Thyroid gland (tissue), 4 donors: ENCODE measurements at places on chromosomes 7 and 10. TPM values are rescaled to one million over a fixed set of nuclear protein-coding genes. Genes with fewer than 3 reads are reported as not detected.

GRCh38 chr7:94042381-94042780 lies 38.2 kb upstream of the BET1 start:
- no peaks in the 10 kb centered on the region for H3K27me3 ChIP-seq
- H3K36me3 ChIP-seq = no peaks in the 10 kb centered on the region
- no peak overlapping the region for H3K4me3 ChIP-seq
- no peak for DNase-seq

GRCh38 chr7:17144322-17144721 lies 154.1 kb upstream of the AHR start:
- H3K27me3 ChIP-seq = no peaks in the 10 kb centered on the region
- no peaks in the 10 kb centered on the region for H3K36me3 ChIP-seq
- H3K4me3 ChIP-seq = no peak overlapping the region
- no peak overlapping the region for H3K27ac ChIP-seq
- H3K4me1 ChIP-seq = no peaks in the 10 kb centered on the region
- DNase-seq = no peak

TMEM254 gene
- total RNA-seq = 25.0 TPM

GRCh38 chr10:78319371-78319770 lies 285.7 kb downstream of the RPS24 start:
- H3K4me1 ChIP-seq = peaks cover 11% of the 10 kb centered on the region
- H3K36me3 ChIP-seq = no peaks in the 10 kb centered on the region
- no peak for DNase-seq
- H3K4me3 ChIP-seq = no peak overlapping the region
- H3K27me3 ChIP-seq = no peaks in the 10 kb centered on the region
- no peak overlapping the region for H3K27ac ChIP-seq

GRCh38 chr7:155983176-155983815 lies 171.0 kb upstream of the SHH start:
- no peak overlapping the region for H3K27ac ChIP-seq
- no peak overlapping the region for H3K4me3 ChIP-seq
- no peak for DNase-seq
- H3K4me1 ChIP-seq = no peaks in the 10 kb centered on the region

- no peak for DNase-seq
- H3K27ac ChIP-seq = no peak overlapping the region
- no peak overlapping the region for H3K4me3 ChIP-seq
Observed at GRCh38 chr7:150464962-150465361, 14.5 kb downstream of the GIMAP8 start.

- no peaks in the 10 kb centered on the region for H3K36me3 ChIP-seq
- H3K27me3 ChIP-seq = no peaks in the 10 kb centered on the region
- H3K4me1 ChIP-seq = no peaks in the 10 kb centered on the region
- H3K27ac ChIP-seq = no peak overlapping the region
- no peak for DNase-seq
Observed at GRCh38 chr7:87330316-87330715, 15.1 kb upstream of the CROT start.

- H3K4me1 ChIP-seq = peaks cover 12% of the 10 kb centered on the region
- H3K4me3 ChIP-seq = no peak overlapping the region
- no peaks in the 10 kb centered on the region for H3K27me3 ChIP-seq
- no peaks in the 10 kb centered on the region for H3K36me3 ChIP-seq
- no peak for DNase-seq
Observed at GRCh38 chr7:90629297-90629918, 33.3 kb downstream of the CDK14 start.

GRCh38 chr10:11331046-11331577 lies 280.3 kb downstream of the USP6NL start:
- no peak for DNase-seq
- H3K27ac ChIP-seq = no peak overlapping the region
- H3K27me3 ChIP-seq = no peaks in the 10 kb centered on the region
- H3K4me1 ChIP-seq = peaks cover 19% of the 10 kb centered on the region
- H3K36me3 ChIP-seq = no peaks in the 10 kb centered on the region
- no peak overlapping the region for H3K4me3 ChIP-seq

DNA sequence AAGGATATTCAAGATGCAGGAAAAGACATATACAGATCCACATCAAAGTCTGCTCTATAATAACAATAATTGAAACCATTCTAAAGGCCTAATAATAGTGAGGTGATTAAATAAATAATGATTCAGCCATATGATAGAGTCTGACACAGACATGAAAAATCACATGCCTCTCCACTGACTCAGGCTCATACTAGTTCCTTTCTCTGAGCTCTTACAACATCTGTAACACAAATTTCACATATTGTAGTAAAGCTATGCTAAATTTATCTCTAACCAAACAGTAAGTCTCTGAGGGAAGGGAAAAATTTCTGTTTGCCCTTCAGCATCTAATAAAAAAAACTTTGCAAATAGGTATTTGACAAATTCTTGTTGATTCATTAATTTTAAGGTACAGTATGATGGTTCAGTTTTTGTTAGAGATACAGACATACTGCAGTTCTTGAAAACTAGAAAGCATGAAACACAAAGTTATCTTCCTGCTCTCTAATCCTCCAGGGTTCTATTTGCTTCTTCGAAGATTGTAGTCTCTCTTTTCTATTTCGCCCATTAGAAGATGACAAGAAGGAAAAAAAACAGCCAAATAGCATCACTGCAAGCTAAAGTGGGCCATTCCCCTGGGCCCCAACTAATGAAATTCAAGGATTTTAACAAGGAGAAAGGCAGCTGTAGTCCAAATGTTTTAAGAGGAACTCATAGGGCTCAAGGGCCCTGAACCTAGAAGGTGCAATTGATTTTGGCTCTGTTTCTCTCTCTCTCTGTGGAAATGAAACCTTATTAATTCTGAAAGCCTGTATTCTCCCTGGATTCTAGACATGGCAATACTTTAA lies 53.9 kb downstream of the CUBN start:
- no peak overlapping the region for H3K27ac ChIP-seq
- no peaks in the 10 kb centered on the region for H3K36me3 ChIP-seq
- no peak for DNase-seq
- no peaks in the 10 kb centered on the region for H3K27me3 ChIP-seq

GRCh38 chr7:106592282-106593027 lies 68.5 kb downstream of the CCDC71L start:
- no peaks in the 10 kb centered on the region for H3K27me3 ChIP-seq
- no peak for DNase-seq
- no peak overlapping the region for H3K4me3 ChIP-seq
- H3K36me3 ChIP-seq = no peaks in the 10 kb centered on the region
- H3K27ac ChIP-seq = no peak overlapping the region

SHTN1 gene
- 43.6 TPM for total RNA-seq

GRCh38 chr10:70649526-70649925 lies 22.8 kb upstream of the ADAMTS14 start:
- H3K27me3 ChIP-seq = no peaks in the 10 kb centered on the region
- no peaks in the 10 kb centered on the region for H3K4me1 ChIP-seq
- no peak overlapping the region for H3K4me3 ChIP-seq
- no peak overlapping the region for H3K27ac ChIP-seq
- no peak for DNase-seq
- H3K36me3 ChIP-seq = no peaks in the 10 kb centered on the region

- no peak overlapping the region for H3K4me3 ChIP-seq
- H3K27ac ChIP-seq = no peak overlapping the region
- H3K36me3 ChIP-seq = no peaks in the 10 kb centered on the region
- H3K27me3 ChIP-seq = no peaks in the 10 kb centered on the region
- DNase-seq = no peak
Observed at GRCh38 chr10:26441491-26442214, 3.5 kb downstream of the APBB1IP start.

GPR22 gene
- total RNA-seq = not detected

DNA sequence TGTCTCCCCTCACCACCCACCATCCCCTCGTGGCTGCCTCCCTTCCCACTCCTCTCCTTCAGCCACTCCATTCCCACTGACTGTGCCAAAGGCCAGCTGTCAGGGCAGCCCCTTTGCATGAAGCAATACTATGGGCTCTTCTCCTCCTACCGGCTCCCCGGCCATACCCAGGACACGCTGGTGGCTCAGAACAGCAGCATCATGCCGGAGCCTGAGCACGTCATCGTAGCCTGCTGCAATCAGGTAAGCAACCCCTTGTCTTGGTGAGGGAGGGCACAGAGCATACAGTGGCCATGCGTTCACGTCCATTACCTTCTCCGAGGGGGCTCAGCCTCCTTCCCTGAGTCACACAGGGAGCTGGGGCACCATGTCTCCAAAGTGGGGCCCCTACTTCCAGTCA lies 11.6 kb downstream of the CHAT start:
- H3K27me3 ChIP-seq = no peaks in the 10 kb centered on the region
- no peak overlapping the region for H3K27ac ChIP-seq
- no peak overlapping the region for H3K4me3 ChIP-seq
- no peaks in the 10 kb centered on the region for H3K4me1 ChIP-seq
- DNase-seq = no peak

DNA sequence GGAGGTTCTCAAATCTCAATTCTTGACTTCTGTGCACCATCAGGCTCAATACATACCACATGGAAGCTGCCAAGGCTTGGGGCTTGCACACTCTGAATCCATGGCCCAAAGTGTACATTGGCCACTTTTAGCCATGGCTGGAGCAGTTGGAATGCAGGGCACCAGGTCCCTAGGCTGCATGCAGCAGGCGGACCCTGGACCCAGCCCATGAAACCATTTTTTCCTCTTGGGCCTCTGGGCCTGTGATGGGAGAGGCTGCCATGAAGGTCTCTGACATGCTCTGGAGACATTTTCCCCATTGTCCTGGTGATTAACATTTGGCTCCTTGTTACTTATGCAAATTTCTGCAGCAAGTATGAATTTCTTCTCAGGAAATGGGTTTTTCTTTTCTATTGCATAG lies 19.0 kb upstream of the ARMC3 start:
- no peaks in the 10 kb centered on the region for H3K4me1 ChIP-seq
- no peaks in the 10 kb centered on the region for H3K36me3 ChIP-seq
- H3K27ac ChIP-seq = no peak overlapping the region

PALD1 gene
- 28.2 TPM for total RNA-seq

DNA sequence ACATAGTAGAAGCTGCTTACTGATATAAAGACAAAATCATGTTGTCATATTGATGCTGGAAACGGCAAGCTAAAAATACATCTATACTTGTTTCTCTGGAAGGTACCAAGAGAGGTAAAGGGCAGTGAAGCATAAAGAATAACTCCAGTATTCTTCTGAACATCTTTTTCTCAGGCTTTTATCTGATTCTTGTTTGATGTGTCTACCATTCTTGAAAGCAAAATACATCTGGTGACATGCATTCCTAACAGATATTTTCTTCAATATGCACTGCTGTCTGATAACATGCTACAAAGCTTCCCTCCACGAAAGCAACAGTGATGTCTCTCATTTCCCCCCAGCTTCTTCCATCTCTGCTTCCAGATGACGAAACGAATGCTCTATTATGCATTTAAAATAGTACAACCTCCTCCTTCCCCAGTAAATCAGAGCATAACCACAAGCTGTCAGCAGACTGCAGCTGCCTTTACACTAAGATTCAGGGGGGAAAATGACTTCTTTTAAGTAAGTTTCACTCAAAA lies 100.8 kb downstream of the ARHGAP21 start:
- no peak for DNase-seq
- H3K4me3 ChIP-seq = no peak overlapping the region
- H3K36me3 ChIP-seq = no peaks in the 10 kb centered on the region
- no peak overlapping the region for H3K27ac ChIP-seq

DNA sequence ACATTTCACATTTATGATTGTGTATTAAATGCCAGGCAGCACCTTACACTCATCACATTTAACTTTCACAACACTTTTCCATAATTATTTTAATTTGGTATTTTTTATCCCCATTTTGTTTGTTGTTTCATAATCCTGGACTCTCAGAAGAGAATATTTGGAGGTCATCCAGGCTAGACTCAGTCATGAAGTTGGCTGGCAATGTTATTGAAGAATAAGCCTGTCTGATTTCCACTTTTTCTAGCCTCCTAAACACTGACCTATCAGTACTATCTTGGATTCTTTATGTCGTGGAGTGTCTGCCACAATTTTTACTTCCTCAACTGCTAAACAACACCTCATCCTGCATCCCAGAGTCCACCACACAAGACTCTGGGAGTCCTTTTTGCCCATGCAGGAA lies 372.3 kb upstream of the NRP1 start:
- no peaks in the 10 kb centered on the region for H3K36me3 ChIP-seq
- H3K27me3 ChIP-seq = no peaks in the 10 kb centered on the region
- no peak for DNase-seq
- H3K27ac ChIP-seq = no peak overlapping the region
- no peak overlapping the region for H3K4me3 ChIP-seq

DNA sequence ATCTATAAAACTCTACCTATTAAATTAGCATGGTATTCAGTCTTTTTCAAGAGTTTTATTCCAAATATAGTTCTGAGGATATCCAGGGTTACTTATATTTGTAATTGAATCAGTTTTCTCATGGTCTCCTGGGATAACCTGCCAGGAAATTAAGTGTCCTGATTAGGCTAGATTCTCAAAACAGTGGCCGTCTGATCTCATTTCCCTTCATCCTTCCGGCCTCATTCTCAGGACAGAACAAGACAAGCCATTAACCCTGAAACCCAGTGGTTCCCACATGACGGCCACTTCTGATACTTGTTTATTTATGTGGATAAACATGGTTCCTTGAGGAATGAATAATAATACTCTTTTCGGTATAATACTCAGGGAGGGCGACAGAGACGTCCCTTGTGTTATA lies 417.6 kb upstream of the POT1 start:
- H3K4me3 ChIP-seq = no peak overlapping the region
- H3K4me1 ChIP-seq = no peaks in the 10 kb centered on the region

- H3K27me3 ChIP-seq = no peaks in the 10 kb centered on the region
- H3K4me1 ChIP-seq = no peaks in the 10 kb centered on the region
- no peak overlapping the region for H3K4me3 ChIP-seq
- no peaks in the 10 kb centered on the region for H3K36me3 ChIP-seq
- H3K27ac ChIP-seq = no peak overlapping the region
Observed at GRCh38 chr7:1281068-1281467, 48.4 kb downstream of the UNCX start.

- peak; percentile 40 for DNase-seq
- H3K4me1 ChIP-seq = no peaks in the 10 kb centered on the region
- no peaks in the 10 kb centered on the region for H3K27me3 ChIP-seq
- no peak overlapping the region for H3K4me3 ChIP-seq
- no peak overlapping the region for H3K27ac ChIP-seq
Observed at GRCh38 chr7:8418629-8419245, 14.7 kb upstream of the NXPH1 start.

- no peaks in the 10 kb centered on the region for H3K27me3 ChIP-seq
- peaks cover 7% of the 10 kb centered on the region for H3K4me1 ChIP-seq
- H3K4me3 ChIP-seq = no peak overlapping the region
- no peaks in the 10 kb centered on the region for H3K36me3 ChIP-seq
- H3K27ac ChIP-seq = no peak overlapping the region
- no peak for DNase-seq
Observed at GRCh38 chr7:17832820-17833355, 107.4 kb downstream of the SNX13 start.

GRCh38 chr10:3401491-3401938 lies 228.9 kb upstream of the PITRM1 start:
- H3K36me3 ChIP-seq = no peaks in the 10 kb centered on the region
- no peaks in the 10 kb centered on the region for H3K4me1 ChIP-seq
- no peak for DNase-seq
- H3K27ac ChIP-seq = no peak overlapping the region
